ENCODE measurements at places on chromosomes 13 and 19. TPM values are rescaled to one million over a fixed set of nuclear protein-coding genes. Genes with fewer than 3 reads are reported as not detected.

Gene CYP4F8
- total RNA-seq: not detected

Gene IQCN
- 2.5 TPM for total RNA-seq

Gene CDX2
- not detected for total RNA-seq

Gene UHRF1
- 10.0 TPM for total RNA-seq

Gene VSTM1
- not detected for total RNA-seq

Gene HSH2D
- total RNA-seq: not detected

Gene CEACAM4
- not detected for total RNA-seq

Gene SWSAP1
- total RNA-seq: 0.94 TPM

Gene S1PR2
- 3.1 TPM for total RNA-seq

Gene HSD17B14
- total RNA-seq: 1.3 TPM

Gene DKKL1
- total RNA-seq: 1.9 TPM

All from parietal lobe (tissue), 2 donors.